Suppressor macrophage treated with lipopolysaccharide for 4 hours (primary cell): ENCODE measurements at places on chromosomes 1 and 21.

DNA sequence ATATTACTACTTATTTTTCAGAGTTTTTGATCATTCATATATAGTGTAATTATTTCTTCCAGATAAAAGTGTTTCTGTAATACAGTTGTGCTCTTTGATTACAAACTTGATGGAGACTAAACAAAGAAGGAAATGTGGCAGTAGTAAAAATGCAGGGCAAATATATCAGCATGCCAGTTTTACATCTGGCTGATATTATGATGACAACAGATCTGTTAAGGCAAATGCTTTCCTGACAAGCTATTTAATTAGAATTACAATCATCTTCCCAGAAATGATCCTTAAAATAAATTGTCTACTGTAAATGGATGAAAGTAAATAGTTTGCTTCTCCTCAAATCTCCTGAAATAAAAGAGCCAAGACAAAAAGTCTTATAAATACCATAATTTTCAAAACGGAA lies 1659.8 kb downstream of the BRINP3 start:
- no peak for DNase-seq

DNA sequence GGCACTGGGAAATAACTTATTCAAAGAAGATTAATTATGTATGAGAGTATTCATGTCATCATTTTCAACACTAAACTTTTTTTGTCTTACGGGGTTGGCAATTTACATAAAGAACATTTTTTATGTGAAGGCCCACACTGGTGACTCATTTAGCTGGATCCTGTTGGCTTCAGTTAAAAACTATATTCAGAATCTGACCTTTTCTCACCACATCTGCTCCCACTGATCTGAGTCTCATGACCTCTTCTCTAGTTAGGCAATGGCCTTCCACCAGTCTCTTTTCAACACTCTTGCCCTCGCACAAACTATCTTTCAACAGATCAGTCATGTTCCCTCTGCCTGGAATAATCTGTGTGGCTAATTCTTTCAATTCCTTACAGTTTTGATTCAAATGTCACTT lies 53.4 kb downstream of the TMPRSS15 start:
- DNase-seq = peak; percentile 44

- DNase-seq = no peak
Measured at GRCh38 chr1:169113613-169114119, 7.2 kb downstream of the ATP1B1 start.

GRCh38 chr1:165884690-165885304 lies 57.4 kb downstream of the UCK2 start:
- DNase-seq = peak; percentile 88

GRCh38 chr21:37484535-37485474 lies 118.2 kb downstream of the DYRK1A start:
- no peak for DNase-seq

- no peak for DNase-seq
Measured at GRCh38 chr1:31356427-31356826, 16.4 kb downstream of the FABP3 start.

- no peak for DNase-seq
Measured at GRCh38 chr1:200021577-200022238, 5.8 kb upstream of the NR5A2 start.

DNA sequence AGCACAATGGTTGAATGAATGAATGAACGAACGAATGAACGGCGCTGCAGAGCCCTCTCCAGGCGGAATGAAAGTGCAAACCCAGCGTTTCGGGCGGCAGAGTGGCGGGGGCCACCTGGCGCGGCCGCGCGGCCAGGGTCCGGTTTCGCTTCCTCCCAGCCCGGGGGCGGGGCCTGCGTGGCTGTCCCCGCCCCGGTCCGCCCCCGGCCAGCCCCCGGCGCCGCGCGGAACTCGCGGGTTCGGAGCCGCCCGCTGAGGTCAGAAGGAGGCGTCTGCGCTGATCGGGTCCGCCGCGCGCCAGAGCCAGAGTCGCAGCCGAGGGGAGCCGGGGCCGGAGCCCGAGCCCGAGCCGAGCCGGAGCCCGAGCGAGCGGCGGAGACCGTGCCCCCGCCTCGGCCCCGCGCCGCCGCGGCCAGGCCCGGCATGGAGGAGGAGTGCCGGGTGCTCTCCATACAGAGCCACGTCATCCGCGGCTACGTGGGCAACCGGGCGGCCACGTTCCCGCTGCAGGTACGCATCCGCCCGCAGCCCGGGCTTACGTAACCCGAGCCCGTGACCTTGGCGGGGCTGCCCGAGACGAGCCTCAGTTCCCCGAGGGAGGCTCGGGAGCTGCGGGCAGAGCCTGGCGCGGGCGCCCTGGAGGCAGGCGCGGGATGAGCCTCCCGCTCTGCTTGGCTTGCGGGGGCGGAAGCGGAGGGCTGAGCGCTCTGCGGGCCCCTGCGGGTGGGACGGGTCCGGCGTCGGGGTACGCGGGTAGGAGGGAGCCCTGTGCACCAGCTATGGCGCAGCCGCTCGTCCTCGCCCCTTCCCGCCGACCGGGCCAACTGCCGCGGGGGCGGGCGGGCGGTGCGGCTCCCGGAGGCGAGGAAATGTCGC lies at the start of gene PDXK:
TSS of gene PDXK (plus strand) at position 258 of the 876 bp plus-strand sequence. CDS start at position 424, 166 bp downstream.
- peak; percentile 97 for DNase-seq

DNA sequence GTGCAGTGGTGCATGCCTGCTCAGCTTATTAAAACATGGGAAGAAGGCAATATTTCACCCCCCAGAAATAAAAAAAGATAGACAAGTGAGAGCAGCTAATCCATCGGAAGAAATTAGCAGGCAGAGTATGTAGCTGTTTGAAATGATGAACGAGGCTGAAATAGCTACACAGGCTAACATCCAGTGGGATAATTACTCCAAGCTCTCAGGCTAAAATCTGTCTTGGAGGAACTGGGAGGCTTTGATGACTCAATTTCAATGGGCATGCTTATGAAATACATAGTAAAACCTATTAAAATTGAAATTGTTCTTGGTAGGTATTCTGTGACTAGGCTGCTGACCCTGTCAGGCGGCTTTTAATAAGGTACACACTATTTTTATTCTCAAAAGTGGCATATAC lies 84.1 kb upstream of the RRP15 start:
- DNase-seq = no peak

DNA sequence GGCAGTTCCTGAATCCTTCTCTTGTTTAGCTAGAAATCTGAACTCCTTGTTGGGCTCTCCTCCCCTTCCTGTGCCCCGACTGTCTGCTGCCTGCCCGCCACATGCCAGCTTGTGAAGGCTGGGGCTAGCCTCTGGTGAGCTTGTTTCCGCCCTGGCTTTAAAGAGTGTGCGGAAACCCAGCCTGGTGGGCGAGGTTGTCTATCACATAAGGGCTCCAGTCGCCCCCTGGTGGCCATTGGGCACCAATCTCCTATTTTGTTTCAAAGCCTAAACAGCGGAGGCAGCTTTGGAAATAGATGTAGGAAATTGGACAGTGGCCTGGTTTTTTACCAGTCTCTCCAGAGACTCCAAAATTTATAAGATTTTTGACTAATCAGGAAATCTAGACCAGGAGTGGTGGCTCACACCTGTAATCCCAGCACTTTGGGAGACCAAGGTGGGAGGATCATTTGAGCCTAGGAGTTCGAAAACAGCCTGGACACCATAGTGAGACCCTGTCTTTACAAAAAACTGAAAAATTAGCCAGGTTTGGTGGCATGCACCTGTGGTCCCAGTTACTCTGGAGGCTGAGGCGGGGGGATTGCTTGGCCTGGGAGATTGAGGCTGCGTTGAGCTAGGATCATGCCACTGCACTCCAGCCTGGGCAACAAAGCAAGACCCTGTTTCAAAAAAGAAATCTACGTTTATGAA lies 9.8 kb downstream of the ATP8B2 start:
- peak; percentile 96 for DNase-seq

- no peak for DNase-seq
Measured at GRCh38 chr1:22850681-22851080, 122.0 kb downstream of the LACTBL1 start.

GRCh38 chr1:28718586-28719331 lies 18.0 kb upstream of the YTHDF2 start:
- DNase-seq = no peak

GRCh38 chr21:14616380-14617039 lies 70.4 kb upstream of the SAMSN1 start:
- peak; percentile 83 for DNase-seq

DNA sequence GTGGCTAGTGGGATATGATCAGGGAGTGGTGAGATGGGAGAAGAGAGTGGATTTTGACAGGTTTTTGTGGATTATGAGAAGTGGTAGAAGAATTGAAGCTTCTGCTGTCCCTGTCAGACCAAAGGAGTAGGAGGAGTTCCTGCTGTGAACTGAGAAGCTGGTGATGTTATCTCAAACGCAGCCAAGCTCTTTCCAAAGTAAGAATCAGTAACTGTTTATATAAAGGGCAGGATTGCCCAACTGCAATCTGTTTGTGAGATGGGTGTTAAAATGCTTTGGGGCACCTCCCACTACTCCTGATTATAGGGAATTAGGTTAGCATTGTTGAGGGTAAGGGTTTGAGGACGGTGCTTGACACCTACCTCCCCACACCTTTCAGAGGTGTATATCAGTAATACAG lies 60.5 kb upstream of the USP25 start:
- no peak for DNase-seq

DNA sequence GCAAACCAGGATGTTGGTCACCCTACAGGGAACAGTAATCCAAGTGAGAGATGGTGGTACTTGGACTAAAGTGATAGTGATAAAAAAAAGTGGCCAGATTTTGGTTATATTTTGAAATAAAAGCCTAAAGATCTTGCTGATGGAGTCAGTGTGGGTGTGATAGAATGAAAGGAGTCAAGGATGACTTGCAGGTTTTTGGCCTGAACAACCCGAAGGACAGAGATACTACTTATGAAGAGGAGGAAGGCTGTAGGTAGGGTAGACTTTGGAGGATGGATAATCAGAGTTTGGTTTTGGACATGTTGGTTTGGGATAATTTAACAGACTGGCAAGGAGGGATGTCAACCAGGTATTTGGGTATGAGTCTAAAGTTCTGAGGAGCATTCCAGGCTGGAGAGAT lies 1.5 kb upstream of the TEX38 start:
- DNase-seq = no peak

DNA sequence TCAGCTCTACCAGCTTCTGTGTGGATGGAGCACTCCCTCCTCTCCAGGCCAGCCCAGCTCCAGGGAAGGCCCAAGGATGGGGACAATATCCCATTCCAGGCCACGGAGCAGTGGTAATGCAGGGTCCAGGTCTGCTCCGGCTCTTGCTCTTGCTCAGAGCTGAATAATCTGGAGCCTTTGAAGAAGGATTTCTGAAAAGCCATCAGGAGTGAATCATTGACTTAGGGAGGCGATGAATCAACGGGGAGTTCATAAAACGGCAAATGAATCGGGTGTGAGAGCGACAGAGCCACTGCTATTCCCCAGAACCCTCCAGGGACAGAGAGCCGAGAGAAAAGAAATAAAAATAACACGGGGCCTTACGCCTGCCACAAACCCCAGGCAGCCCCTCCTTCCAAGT lies 7.7 kb downstream of the POU3F1 start:
- DNase-seq = no peak

DNA sequence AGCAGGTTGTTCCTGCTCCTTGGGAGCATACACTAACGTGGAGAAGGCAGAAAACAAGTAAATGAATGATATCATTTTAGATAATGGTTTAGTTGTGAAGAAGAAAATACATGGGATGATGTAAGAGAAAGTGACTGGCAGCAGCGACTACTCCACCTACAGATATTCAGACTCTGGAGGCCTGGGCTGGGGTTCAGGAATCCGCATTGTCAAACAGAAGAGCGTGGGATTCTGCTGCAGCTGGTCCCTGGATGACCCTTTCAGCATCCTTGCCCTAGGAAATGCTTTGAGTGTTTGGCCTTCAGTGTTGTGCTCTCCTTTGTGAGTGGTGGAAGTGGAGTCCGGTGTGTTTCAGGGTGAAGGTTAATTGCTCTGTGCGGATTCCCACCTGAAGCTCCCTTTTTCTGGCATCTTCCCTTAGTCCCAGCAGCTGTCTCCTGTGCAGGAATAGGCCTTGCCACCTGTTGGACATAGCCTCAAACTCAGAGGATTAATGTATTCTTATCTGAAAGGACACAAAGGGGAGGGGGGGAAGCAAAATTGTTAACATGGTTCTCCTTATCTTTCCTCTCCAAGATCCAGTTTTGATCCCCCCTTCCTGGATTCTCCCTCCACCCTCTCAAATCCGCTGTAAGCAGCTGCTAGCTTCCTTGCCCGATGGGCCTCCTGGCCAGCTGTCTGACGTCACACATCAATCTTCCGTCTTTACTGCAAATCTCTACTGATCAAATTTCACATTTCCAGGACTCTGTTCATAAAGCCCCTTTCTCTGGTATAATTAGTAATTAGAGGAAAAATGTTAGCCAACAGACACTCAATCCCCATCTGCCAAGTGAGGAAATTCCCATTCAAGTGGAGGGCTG lies 68.3 kb upstream of the SPAG17 start:
- no peak for DNase-seq

- peak; percentile 59 for DNase-seq
Measured at GRCh38 chr1:244226435-244226834, 175.4 kb downstream of the ZBTB18 start.

- peak; percentile 87 for DNase-seq
Measured at GRCh38 chr1:52702886-52703787, 5.0 kb upstream of the COA7 start.

- no peak for DNase-seq
Measured at GRCh38 chr1:246294263-246294662, 212.8 kb downstream of the SMYD3 start.

- DNase-seq = peak; percentile 47
Measured at GRCh38 chr1:15224974-15225373, 22.0 kb upstream of the FHAD1 start.

DNA sequence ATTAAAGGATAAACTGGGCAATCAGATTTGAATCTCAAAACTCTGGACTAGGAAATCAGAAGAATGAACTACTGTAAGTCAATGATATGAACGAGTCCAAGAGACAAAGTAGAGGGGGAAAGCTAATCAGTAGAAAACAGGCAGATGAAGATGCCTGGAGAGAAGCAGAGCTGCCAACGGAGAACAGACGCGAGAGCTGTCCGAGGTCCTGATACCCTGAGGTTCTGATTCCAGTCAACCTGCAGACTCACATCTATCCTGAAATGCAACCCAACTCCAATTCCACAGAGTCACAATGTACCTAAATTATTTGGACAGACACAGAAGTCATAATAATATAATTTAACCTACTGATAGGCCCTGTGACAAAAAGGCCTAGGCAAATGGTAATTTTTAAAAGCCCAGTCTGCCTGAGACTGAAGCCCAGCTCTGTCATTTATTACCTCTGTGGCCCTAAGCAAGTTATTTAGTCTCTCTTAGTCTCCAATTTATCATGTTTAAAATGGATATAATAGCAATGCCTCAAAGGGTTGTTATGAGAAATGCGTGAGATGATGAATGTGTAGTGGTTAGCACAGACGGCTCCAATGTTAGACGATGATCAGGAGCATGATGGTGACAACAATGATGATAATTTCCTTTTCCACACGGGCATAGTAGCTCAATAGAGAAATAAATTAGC lies 33.4 kb downstream of the RGS7 start:
- DNase-seq = no peak

- no peak for DNase-seq
Measured at GRCh38 chr1:85314726-85315125, 38.3 kb upstream of the BCL10 start.

GRCh38 chr1:166999075-166999474 lies 10.0 kb downstream of the MAEL start:
- no peak for DNase-seq

GRCh38 chr1:10710489-10710888 lies 86.0 kb downstream of the CASZ1 start:
- DNase-seq = no peak
